ENCODE measurements at places on chromosomes 16 and 17.

DNA sequence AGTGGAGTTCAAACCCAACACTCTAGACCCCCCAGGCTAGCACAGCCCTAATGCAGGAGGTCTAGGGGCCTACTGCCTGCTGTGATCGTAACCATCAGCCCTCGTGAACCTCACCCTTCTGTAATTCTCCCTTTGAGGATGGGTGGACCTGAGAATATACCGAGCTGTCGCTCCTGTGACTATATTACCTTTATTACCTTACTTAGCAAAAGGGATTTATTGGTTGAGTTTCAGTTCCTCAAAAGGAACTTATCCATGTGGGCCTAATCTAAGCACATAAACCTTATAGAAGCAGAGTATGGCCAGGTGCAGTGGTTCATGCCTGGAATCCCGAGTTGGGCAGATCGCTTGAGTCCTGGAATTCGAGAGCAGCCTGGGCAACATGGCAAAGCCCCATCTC lies 19.2 kb upstream of the EMP2 start:
- no peak for DNase-seq

DNA sequence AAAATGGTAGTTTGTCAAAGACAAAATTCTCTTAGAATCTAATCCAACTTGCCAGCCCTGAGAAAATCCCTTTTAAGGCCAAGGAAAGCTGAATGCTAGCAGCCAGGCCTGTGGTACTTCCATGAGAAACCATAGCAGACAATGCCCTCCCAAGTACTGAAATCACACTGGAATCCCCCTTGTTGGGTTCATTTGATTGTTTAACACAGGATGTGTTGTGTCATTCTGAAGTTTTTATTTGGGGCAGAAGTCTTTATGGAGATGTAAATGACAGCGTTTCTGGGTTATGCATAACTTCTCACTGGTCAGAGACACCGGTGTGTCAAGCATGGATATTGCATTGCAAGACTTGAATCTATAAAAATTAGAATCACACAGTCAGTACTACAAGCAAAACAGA lies 6.0 kb upstream of the ARL2BP start:
- DNase-seq: no peak

DNA sequence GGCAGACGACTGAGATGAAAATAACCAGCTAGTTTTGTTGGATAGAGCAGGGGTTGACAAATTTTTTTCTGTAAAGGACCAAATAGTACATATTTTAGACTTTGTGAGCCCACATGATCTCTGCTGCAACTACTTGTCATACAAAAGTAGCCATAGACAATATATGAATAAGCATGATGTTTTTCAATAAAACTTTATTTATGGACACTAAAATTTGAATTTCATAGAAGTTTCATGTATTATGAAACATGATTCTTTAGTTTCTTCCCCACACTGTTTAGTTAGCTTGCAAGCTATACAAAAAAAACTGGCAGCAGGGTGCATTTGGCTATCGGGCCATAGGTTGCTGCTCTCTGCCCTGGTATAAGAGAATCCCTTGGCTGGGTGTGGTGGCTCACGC lies 56.6 kb downstream of the LYRM1 start:
- DNase-seq: no peak

- DNase-seq: no peak
These were observed 7.1 kb upstream of the MPP2 start for GRCh38 chr17:43914451-43914850.

DNA sequence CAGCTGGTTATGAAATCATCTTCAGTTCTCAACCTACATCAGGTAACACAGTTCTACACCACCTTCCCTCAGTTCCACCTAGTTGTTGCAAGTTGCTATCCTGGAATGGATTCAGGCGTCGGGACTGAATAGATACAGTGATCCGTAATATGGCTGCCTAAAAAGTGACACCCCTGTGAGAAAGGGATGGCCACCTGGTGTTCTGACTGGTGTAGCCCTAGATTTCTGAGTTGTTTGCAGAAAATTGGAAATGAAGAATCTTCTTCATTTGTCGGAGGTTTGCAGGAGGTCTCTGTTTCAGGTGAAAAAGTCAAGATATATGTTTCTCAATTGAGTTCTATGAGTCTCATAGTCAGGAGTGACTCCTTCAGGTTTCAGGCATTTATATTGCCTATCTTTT lies 225.8 kb upstream of the ELAC2 start:
- DNase-seq: no peak

DNA sequence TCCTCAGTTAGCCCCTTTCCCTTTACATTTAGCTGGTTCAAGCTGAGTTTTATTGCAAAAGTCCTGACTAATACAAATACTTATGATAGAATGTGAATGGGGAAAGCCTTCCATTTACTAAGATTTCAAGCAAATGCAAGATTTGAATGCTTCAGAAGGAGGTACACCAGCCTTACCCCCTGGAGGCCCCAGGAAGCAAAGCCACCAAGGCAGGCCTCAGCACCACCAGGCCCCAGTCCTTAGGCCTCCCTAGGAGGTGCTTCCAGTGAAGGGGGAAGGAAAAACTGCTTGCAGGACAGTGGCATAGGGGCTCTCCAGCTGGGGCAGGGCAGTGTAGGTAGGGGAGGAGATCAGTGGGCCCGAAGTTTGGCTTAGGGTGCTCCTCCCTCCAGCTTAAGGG lies 7.3 kb upstream of the PRPSAP2 start:
- DNase-seq: no peak

DNA sequence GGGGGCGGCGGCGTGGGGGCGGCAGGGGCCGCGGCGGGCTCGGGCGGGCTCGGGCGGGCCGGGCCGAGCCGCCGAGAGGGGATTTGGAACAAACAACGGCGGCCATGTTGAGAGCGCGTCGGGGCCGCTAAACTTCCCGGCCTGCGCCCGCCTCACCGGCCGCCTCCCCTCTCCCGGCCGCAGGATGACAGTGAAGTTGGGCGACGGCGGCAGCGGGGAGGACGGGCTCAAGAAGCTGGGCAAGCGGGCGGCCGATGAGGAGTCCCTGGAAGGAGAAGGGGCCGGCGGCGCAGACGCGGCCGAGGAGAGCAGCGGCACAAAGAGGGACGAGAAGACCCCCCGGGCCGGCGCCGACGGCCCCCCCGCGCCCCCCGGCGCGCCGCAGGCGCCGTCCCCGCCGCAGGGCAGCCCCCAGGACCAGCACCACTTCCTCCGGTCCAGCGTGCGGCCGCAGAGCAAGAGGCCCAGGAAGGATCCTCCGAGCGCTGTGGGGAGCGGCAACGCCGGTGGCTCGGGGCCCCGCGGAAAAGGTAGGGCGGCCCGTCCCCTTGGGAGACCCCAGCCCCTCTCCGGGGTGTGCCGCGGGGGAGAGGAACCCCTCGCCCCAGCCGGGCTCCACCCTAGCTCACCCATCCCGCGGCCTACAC lies 2.4 kb downstream of the CRAMP1 start:
- no peak for DNase-seq

DNA sequence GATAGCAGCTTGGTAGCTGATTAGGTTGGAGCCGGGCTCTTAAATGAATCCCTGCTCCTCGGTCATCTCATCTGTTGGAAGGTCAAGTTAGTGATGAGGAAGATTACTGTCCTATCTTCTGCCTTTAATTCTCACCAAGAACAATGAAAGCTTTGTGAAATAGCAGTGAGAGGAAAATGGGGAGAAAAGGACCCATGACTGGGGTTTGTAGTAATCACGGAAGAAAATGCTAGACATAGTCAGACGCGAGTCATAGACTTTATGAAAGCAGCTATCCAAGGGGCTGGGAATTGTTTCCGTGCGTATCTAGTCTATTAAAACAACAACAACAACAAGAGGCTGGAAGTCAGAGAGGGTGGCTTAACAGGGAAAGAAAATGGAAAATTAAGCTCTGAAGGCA lies 18.3 kb downstream of the PIK3R5 start:
- no peak for DNase-seq

DNA sequence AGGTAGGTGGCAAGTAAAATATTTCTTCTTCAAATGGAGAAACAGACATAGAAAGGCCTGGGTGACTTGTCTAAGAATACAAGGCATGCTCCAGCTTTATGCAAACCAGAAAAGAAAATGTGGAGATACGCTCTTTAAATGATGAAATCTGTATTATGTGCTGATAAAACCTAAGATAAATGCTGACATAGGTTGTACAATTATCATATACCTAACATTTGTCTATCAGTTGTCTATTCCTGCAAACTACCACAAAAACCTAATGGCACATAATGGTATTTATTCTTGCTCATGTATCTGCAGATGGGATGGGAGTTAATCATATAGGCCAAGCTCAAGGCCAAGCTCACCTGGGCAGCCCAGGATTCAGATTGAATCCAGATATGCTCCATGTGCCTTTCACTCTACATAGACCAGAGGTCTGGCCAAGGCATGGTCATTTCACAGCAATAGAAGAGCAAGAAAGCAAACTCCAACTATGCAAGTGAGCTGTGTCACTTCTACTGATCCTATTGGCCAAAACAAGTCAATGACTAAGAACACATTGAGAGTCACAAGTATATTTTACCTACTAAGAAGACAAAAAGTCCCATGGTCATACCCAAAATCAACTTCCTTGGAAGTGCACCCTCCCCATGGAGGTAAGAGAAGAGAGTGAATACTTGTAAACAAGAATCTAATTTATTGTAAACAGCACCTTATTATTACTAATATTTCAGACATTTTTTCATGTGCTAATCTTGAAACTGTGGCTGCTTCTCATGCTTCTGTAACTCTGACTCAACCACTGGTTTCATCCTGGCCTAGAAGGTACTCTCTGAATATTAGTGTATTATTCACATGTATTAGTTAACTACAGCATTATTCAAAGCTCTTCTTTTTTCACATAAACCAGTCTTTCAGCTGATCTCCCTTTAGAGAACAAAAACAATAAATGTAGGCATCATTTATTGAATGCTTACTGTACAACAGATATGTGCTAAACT lies 270.7 kb upstream of the SOX9 start:
- DNase-seq: no peak

DNA sequence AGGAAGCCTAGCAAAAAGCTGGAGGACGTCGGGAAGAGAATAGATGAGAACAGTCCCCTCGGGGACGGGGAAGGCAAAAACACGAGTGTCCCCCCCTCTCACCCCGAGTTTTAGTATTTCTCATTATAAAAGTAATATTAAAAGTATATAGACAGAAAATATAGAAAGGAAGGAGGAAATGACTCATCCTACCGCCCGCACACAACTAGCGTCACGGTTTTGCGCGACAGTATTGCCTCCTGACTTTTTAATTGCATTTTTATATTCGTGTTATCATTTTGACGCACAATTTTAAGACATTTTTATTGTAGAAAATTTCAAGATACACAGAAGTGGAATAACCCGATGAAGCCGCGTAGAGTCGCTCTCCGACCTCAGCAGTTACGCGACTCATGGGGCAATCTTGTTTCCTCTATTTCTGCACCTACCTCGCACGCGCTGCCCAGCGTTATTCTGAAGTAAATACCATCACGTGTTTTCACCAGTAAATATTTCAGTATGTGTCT lies 652 bp upstream of the SLC25A19 start:
- DNase-seq: no peak

DNA sequence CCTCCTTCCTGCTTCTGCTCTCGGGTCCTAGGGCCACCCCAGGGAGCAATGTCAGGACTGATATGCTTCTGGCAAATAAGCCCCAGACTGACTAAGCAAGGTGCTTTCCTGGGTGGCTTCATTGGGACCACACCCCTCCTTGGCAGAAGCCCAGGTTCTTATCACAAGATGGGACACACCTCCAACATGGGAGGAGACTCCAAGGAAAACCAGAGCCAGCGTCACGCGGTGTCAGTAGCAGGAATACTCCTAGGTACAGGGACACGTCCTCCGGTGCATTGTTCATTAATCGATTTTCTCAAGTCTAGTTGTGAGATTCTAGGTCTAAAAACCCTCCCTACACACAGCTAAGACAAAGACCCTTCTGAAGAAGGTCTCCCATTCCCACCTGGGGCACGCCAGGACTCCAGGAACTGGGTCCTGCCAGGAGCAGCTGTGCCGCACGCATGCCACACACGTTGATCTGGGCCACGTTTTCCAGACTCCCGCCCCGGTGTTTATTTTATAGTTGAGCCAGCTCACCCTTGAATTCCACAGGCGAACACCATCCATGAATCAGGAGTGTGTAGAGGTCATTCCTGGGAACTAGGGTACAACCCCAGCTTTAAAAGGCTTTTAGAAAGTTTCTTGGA lies 30.8 kb downstream of the FA2H start:
- DNase-seq: no peak

DNA sequence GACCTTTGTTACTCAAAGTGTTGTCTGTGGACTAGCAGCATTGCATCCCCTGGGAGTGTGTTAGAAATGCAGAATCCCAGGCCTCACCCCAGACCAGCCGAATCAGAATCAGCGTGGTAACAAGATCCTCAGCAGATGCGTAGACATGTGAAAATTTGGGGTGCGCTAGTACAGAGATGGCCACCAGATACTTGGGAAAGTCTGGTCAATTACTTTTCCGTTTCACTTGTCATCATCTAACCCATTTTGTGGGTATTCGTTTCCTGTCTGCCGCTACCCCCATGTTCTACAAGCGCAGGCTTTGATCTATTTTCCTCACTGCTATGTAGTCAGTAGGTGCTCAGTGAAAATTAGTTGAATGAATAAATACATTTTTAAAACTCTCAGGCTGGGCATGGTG lies 33.1 kb upstream of the HERPUD1 start:
- no peak for DNase-seq

GRCh38 chr17:7875804-7876370 lies 12.7 kb upstream of the CHD3 start:
- DNase-seq: no peak

- DNase-seq: no peak
These were observed 571 bp upstream of the NME1 start for GRCh38 chr17:51152766-51153209.

DNA sequence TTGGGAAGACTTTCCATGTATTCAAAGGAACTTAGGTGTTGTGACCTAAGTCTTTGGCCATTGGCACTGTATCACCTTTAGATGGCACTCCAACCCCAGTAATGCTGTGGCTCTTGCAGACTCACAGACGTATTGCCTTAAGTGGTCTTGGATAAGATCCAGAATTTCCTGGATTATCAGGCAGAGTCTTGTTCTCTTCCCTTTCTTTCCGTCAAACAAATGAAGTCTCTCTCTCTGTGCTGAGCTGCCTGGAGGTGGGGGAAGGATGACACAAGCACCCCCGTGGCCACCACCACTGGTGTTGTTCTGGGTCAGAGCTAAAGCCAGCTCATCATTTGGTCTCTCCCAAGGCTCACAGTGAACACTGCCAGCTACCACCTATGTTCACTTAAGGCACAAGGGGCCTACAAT lies 789.9 kb upstream of the KIF2B start:
- DNase-seq: no peak

- DNase-seq: no peak
These were observed 116.5 kb downstream of the SALL1 start for GRCh38 chr16:51034481-51035109.
